Urinary bladder (tissue), 4 donors: ENCODE measurements at places on chromosomes 6 and 20.

GRCh38 chr6:340991-341827 is 48.9 kb downstream of the DUSP22 start:
- no peak for DNase-seq

DNA sequence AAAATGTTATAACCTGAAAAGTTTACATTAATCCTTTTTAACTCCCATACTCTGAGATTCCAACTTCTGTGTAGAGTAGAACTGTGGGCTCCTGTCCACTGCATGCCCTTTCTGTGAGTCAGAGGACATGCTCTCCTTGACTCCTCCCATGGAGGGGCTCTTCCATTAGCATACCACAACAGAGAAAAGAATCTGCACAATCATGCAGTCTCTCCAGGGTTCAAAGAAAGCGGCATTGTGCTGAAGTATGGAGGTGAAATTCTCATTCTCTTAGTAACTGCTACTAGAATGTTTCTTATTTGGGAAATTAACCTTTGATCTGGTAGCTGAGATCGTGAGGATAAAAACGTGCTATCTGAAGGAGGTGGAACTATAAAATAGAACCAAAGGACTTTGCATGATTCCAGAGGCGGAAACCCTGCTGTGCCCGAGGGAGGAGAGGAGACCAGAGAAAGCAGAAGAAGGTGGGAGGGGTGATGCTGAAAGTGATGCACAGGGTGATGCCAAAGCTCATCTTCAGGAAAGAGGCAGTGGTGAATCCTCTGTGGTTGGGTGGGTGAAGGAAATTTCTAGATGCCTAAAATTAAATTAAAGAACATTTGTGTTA is 202.2 kb upstream of the PCSK2 start:
- DNase-seq: no peak

- DNase-seq: no peak
Measured at GRCh38 chr6:26295691-26296555, 69.1 kb upstream of the BTN3A2 start.

- DNase-seq: no peak
Measured at GRCh38 chr6:9646342-9647070, 768.4 kb downstream of the TFAP2A start.

DNA sequence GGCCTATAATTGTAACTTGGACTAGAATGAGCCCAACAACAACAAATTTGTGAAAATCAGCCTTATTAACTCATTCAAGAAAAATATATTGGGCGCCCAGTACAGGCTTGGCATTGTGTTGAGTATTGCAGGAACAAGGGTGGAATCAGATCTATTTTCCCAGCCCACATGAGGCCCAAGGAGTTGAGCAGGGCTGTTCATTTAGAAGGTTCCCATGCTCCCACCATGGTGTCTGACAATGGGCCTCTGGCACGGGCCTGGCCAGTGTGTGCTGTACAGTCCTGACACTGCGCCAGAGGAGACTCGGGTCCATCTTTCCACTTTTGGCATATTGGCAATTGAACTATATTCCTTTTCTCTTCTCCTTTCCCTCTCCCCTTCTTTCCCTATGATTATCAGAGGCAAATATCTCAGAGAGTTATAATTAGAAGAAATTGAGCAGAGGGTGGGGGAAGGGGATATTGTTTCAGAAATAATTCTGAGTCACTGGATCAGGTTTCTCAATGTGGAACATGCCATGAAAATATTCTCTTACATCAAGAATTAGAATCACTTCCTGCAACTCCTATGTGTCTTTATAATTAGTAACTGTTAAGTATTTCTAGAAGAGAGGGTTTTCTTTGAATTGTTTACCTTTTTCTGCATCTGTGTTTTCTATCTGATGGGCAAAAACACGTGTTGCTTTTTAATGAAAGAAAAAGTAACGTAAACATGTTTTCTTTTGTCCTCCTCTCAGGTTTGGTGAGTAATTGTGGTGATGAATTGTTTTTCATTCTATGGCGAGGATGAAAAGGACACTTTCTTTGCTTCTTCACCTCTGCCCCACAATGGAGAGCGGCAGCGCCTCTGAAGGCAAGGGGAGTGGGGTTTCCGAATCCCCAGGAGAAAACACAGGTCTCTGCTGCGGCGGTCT is 209.4 kb downstream of the FOXA2 start:
- DNase-seq: no peak

GRCh38 chr6:147741389-147741788 is 232.9 kb downstream of the SAMD5 start:
- no peak for DNase-seq

GRCh38 chr6:30612687-30613248 is 4.3 kb downstream of the PPP1R10 start:
- no peak for DNase-seq

DNA sequence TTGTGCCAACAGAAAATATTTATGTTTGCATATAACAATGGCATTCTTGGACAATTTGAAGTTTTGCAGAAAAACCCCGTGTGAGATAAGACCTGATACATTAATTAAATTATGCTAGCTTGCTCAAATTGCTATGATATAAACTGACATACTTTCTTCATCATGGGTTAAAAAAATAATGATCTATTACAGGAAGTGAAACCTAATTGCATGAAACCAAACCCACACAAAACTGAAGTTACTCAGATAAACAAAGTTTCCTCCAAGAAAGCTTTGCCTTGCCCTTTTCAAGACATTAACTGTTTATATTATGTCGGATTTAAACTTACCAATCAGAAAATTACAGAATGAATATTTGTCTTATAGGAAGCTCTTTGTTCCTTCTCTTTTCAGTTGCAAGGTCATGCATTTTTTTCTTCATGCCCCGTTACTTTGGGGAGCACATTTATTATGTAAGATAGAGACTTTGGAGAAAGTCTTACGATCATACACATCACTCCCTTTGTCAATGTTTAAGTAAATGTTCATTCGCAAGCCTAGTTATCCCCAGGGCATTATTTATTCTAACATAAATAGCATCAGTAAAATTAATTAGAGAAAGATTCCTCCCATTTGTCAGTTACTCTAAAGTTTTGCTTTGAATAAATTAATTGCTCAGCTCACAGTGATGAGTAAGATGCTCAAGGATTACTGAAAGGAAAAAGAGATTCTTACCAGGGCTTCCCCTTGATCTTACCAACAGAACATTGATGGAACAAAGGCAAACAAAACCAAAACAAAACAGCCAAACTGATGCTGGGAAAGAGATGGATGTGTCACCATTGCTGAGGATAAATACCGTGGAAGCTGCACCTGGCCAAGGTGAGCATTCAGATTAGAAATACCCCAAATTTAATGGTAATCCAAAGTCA is 14.8 kb upstream of the TMEM244 start:
- DNase-seq: no peak

GRCh38 chr6:74867291-74867690 is 338.6 kb downstream of the COL12A1 start:
- DNase-seq: no peak

- no peak for DNase-seq
Measured at GRCh38 chr20:47305667-47306066, 50.8 kb downstream of the ZMYND8 start.

DNA sequence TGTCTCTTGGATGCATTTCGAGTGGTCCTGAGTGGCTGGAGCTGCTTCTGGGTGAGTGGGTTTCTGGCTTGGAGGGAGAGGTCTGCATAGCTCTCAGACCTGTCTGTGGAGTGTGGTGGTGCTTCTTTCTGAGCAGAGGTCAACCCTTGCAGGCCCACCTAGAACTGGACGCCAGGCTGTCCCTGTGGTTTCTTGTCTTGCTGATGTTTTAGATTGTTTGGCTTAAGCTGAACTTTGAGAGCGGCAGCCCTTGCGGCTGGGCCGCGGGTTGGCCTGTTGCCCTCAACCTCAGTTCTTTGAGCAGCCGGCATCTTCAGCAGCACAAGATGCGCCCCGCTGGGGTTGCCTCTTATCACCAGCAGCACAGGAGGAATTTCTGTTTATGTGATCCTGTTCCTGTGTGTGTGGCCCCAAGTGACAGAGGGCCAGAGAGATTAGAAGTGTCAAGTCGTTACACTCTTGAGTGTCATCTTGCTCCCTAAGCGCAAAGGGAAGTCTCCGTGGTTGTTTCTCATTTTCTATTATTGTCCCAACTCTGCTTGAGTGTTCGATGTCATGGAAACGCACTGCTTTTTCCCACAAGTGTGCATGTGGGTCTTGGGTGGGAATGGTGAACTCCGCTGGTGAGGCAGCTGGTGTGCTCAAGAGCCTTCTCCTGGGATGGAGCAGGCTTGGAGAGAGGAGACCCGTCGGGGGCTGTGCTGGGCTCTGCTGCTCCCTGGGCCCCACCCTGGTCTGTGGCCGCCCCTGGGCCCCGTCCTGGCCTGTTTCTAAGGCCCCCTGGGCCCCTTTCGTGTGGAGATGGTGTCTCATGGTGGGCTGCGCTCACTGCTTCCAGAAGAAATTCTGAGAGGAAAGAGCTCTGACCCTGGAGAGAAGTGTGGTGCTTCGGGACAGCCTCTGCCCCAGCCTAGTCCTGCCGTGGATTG is 20.1 kb upstream of the SLC22A1 start:
- DNase-seq: no peak

GRCh38 chr6:3397229-3398164 is 59.4 kb downstream of the SLC22A23 start:
- no peak for DNase-seq

DNA sequence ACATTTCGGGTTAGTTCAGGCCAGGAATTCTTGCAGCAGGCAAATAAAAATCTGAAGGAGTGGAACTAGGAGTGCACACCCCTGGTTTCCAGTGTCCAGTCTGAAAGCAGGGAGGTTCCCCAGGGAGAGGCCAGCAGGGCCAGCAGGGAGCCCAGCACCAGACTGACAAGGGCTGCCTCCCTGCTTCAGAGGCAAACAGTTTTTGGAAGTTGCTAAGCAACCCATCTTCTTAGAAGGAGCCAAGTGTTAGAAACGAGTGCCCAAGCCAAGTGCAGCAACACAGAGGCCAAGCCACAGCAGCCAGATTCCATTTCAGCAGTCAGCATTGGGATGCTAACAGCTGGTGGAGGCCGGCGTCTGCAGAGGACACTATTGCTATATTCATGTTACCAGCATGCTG is 179.1 kb downstream of the SYNDIG1 start:
- DNase-seq: no peak

DNA sequence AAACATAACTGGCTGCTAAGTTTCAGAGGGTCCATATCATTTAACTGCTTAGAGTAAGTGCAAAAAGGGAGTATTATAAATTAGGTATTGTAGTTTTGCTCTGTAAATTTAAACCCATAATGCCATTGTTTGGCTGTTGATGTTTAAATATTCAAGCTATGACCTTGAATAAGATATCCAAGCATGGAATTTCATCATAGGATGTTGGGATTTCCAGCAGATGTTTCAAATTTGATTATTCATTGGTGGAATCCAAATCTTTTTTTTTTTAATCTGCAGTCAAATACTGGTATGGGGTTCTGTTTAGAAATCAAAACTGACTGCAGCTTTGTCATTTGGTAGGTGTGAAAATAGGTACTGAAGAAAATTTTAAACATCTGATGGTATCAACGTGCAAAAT is 161.0 kb downstream of the KHDC1L start:
- DNase-seq: no peak

DNA sequence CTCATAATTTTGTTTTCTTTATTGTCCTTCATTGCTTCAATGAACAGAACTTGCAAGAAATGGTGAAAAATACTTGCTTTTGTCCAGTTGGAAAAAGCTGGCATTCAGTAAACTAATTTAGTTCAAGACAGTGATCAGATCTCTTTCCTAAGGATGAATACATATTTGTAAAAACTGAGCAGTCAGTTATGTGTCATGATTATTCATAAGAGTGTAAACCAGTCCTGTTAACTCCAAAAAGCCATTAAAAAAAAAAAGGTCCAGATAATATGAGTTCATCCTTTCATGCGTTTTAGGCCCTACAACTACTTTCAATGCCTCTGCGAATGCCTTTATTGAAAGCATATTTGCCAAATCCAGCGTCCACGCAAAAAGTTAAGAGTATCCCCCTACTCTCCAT is 609 bp downstream of the PGM3 start:
- no peak for DNase-seq

DNA sequence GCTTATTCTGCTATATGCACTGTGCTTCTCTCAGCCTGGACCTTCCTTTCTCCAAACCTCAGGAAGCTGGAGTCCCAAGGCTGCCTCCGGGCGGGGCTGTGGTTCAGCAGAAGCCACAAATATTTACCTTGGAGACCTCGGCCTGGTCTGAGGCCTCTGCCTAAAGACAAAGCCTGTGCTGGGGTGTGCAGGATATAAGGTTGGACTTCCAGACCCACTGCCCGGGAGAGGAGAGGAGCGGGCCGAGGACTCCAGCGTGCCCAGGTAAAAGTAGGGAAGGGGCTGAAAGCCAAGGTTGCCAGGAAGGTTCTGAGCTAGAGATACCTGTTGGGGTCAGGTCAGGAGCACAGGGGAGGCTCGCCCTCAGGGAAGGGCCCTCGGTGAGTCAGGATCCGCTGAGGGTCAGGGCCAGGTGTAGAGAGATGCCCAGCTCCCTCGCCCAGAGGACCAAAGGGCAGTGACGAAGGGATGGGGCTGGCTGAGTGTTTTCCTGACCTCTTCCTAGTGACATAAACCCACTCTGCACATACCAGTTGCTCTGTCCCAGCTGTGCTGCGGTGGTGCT is at the start of gene BPIFB1:
TSS of gene BPIFB1 (plus strand) at position 224 of the 565 bp plus-strand sequence. CDS start 2,860 bp downstream, outside the sequence.
- DNase-seq: no peak

DNA sequence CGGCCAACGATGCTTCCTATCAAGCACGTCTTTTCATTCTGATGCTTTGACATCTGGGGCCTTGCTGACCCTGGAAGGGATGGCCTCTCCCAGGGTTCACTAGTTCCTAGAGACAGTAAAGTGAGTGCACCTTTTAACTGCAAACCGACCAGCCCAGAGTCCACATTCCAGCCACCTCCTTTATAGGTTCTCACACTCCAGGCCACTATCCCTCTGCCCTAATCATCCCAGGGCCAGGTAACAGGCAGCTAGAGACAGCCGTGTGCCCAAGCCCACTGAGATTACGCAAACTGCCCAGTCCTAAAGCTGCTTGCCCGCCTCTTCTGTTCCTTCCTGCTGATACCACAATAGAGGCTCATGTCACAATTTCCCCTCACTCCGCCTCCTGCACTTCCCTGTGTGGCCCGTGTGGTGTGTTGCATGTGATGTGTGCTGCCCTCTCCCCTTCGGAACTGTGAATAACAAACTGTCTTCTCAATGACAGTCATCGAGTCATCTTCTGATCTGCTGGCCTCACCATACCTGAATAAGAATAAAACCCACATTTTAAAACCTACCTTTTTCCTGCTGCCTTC is 123.7 kb upstream of the EXOC2 start:
- no peak for DNase-seq

DNA sequence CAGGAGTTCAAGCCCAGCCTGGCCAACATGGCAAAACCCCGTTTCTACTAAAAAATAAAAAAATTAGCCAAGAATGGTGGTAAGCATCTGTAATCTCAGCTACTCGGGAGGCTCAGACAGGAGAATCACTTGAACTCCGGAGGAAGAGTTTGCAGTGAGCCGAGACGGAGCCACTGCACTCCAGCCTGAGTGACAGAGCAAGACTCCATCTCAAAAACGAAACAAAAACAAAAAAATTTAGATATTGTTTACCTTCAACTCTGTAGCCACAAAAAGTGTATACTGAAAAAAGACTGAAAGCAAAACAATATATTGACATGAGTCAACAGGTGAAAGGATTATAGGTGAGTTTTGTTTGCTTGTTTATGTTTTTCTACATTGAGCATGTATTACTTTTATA is 30.6 kb upstream of the TAB2 start:
- DNase-seq: no peak
